ENCODE measurements at places on chromosomes 7 and 10. TPM values are rescaled to one million over a fixed set of nuclear protein-coding genes. Genes with fewer than 3 reads are reported as not detected.

DNA sequence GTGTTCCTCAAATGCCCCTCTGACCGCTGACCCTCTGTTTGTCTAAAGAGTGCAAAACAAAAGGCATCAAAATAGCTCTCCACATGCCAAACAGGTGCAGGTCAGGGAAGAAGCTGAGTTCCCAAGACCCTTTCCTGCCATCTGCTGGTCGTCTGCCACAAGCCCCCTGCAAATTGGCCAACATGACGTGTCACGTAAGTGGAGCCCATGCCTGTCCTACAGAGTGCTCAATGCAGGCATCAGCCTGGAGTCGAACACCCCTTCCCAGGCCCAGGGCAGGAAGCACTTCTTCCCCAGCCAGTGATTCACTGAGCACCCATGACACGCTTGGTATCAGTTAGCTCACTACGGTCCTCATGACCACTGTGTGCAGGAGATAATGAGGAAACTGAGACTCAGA, 14.1 kb downstream of the TMEM72 start:
- no peak for DNase-seq

The KCP gene
- total RNA-seq: 0.27 TPM

GRCh38 chr10:45241865-45242520, 73.4 kb downstream of the OR13A1 start:
- no peak for DNase-seq

GRCh38 chr10:44024356-44025116, 360.4 kb downstream of the CXCL12 start:
- no peak for DNase-seq

The PLPP4 gene
- not detected for total RNA-seq

GRCh38 chr10:91672021-91672608, 39.2 kb upstream of the PPP1R3C start:
- DNase-seq: no peak

- no peak for DNase-seq
These were observed 57.0 kb upstream of the ARL4A start for GRCh38 chr7:12630513-12630819.
